Brain pericyte (primary cell): ENCODE measurements at places on chromosomes 2 and 18.

- DNase-seq, result no peak
Observed at GRCh38 chr2:30476636-30477035, 29.6 kb downstream of the LCLAT1 start.

DNA sequence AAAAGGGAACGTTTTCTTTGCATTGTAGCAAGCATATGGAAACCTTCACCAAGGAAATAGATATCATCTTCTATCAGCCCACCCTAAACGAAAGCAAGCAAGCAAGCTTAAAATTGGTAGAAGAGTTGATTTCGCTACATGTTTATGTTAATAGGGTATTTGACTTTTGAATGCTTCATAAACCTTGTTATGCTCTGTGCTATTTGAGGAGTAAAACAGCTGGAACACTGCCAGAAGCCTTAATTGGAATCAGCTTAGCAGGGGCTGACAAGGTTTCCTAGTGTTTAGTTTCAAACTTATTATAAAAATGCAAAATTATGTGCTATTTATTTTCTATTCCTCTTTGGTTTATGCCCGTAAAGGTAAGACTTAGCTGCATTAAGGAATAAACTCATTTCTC, 70.6 kb upstream of the LINC00305 start:
- no peak for DNase-seq

DNA sequence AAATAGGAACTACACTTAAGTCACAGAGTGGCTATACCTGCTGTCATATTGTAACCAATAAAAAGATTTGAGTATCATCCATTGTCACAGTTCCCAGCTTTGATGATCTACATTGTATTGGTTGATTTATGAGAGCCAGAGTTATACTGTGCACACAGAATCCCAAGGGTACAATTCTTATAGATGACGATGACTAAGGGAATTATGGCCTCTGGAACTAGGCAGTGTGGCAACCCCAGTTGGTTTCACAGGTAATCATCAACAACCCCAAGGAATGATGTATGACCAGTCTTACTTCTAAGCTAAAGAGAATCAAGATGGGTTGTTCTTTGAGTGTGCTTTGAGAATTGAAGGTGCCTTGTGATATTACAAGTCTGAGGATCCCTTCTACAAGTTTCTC, 217.3 kb downstream of the ETAA1 start:
- no peak for DNase-seq

- DNase-seq, result no peak
Observed at GRCh38 chr2:172516299-172516698, 39.6 kb upstream of the PDK1 start.
